ENCODE measurements at places on chromosomes 1 and 21.

DNA sequence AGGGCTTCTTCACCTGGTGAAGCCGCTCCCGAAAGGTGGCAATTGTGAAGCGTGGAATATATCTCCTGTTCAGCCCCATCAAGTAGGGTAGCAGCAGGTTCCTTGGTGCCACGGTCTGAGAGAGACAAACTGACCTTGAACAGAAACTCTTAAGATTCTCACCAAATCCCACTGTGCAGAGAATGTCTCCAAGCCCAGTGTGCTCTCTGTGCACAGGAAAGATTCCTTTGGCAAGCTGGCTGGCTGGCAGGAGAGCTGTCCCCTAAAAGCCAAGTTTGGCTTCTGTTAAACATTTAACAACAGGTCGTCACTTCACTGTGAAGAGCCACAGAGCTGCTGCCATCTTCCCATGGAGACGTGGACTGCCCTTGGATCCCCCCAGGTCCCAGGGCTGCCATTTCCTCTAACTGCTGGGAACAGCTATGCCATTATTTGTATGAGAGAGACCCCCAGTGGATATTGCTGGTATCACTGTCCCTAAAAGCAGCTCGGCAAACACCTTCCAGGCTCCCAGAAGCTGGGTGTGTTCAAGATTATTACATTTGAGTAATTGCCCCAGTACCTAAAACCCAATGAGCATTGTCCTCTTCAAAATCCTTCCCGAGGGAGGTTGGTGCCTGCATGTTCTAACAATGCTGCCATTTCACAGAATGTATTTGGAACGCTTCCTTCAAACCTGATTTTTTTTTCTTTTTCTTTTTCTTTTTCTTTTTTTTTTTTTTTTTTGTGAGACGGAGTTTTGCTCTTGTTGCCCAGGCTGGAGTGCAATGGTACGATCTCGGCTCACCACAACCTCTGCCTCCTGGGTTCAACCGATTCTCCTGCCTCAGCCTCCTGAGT is 71.8 kb downstream of the CD58 start:
- no peak for DNase-seq

- no peak for DNase-seq
These were observed 295.6 kb downstream of the PTPRC start for GRCh38 chr1:198934426-198934825.

GRCh38 chr1:201917362-201918033 is 28.8 kb downstream of the SHISA4 start:
- no peak for DNase-seq

DNA sequence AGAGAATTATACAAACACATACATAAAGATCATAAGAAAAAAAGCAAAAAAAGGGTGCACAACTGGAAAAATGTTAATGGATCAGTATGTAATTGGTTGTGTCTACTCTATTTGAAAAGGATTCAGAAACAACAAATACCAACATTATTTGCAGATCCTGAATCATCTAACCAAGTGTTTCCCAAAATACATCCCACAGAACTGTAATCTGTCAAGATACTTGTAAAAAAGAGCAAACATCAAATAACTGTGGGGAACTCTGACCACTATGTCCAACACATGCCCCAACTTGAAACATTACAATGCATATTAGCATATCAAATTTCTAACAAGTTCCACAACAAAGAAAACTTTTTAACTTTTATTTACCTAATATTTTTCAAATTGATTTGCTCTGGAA is 22.6 kb downstream of the ANKRD13C start:
- DNase-seq, result no peak

DNA sequence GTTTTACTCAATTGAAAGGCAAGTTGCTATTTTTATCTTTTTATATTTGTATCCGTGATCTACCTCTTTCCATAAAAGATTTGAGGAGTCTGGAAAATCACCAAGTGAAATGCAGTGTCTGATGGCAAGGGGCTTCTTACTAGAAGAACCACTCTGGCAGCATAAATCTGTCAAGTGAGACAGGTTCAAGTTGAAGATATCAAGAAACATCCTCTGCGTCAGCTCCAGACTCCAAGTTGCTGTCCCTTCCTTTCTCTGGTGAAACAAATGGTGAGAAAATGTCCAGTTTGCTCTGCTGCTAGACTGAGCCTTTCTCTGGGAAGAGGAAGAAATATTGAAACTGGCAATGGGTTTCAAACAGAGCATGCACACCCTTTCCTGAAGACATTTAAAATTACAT is 411.2 kb downstream of the PLPP3 start:
- DNase-seq, result no peak

- no peak for DNase-seq
These were observed 89.5 kb downstream of the NRIP1 start for GRCh38 chr21:14975136-14975919.

DNA sequence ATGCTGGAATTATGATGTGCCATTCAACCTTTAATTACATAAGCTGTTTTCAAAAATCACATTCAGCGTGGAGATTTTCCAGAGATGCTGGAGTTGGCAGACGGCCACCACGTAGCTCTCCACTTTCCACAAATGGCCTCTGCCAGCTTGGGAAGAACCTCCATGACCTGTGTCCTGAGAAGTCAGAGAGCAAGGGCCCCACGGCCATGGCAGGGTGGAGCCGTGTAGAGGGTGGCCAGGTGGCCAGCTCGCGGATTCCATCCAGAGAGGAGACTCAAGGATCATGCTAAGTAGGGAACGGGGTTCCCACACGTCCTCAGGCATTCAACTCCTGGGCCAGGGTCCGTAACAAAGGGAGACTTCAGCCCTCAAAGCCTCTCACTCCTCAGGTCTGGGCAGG is 1.3 kb upstream of the GALE start:
- no peak for DNase-seq

DNA sequence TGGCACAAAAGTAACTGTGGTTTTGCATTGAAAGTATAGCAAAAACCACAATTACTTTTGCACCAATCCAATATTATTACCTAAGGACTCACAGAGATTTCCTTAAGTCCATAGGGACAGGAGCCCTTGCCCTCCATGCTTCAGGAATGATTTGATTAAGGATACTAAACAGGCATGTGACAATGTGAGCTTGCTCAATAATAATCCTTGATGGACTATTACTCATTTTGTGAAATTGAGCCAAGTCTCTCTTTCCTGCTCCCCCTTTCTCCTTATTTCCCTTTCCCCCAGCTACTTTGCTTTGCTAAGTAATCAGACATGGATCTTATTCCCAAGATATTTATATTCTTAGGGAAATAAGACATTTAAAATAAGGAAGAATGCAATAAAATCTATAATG is 21.6 kb upstream of the RGL1 start:
- DNase-seq, result no peak
